ENCODE measurements at places on chromosomes 3 and 15. TPM values are rescaled to one million over a fixed set of nuclear protein-coding genes. Genes with fewer than 3 reads are reported as not detected.

Gene RHCG
- total RNA-seq, result not detected

Gene FSIP1
- total RNA-seq, result 1.5 TPM

GRCh38 chr15:23416349-23417276 lies 30.4 kb downstream of the GOLGA6L2 start:
- DNase-seq, result peak; percentile 54

Gene CAND2
- total RNA-seq, result 10.7 TPM

- DNase-seq, result no peak
Observed at GRCh38 chr3:155334215-155334913, 40.9 kb upstream of the STRIT1 start.

Measured in sigmoid colon (tissue), 7 donors.